Brain (organoid and tissue), 16 donors: ENCODE measurements at places on chromosomes 3 and 15. TPM values are rescaled to one million over a fixed set of nuclear protein-coding genes. Genes with fewer than 3 reads are reported as not detected.
A peak's percentile ranks its signal among the peaks of the same experiment; 100 is the strongest.

DNA sequence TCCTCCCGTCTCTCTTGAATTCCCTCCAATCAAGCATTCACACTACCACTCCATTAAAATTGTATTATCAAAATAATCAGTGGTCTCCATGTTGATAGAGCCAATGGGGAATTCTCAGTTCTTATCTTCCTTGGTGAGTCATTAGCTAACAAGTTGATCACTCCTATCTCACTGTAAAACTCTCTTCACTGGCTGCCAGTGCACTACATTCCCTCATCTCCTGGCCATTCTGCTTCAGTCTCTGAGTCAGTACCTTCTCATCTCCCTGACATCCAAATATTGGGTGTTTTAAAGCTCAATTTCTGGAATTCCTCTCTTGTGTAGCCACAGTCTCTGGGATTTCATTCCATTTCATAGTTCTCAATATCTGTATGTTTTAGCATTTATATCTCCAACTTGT, 175.2 kb downstream of the ALDH1A2 start:
- no peak for DNase-seq

The CDV3 gene
- polyA plus RNA-seq = 61.4 TPM

The CFAP92 gene
- polyA plus RNA-seq = 0.27 TPM

- DNase-seq = peak; percentile 52
These were observed 10.6 kb upstream of the PARL start for GRCh38 chr3:183895296-183895695.

The FAM98B gene
- 18.6 TPM for polyA plus RNA-seq

DNA sequence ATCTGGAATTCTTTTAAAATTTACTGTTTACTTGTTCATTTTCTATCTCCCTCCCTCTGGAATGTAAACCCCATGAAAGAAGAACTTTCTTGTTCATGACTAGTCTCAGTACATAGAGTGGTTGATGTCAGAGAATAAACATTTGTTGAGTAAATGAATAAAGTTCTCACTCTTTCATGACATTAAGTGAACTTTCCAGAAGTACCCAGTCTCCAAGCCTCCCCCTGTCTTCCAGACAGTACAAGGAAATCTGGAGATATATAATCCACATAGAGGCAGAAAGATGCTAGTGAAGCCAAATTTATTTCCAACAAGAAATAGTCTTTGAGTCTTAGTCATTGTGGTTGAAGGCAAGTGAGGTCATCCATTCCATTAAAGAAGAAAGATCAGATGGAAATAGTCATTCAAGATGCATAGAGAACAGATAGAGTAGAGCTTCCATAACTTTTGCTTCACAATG, 71.5 kb upstream of the GALNT15 start:
- DNase-seq = no peak

- peak; percentile 38 for DNase-seq
These were observed 414.2 kb downstream of the CNTN4 start for GRCh38 chr3:2512881-2513280.

DNA sequence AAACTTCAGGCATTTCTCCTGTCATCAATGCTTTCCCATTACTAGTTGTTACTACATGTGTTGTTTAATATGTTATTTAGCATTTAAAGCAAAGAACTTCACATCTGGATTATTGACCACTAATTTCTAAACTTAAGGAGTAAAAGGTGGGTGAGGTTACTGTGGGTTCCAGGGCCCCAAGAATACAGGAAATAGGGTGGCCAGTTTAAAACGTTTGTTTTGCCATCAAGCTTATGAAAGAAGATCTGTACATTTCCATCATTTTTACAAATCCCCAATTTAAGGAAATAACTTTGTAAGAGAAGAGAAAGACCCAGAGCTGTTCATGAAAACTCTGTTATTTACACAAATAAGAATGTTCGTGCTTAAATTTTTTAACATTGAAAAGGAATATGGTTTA, 54.5 kb upstream of the ACKR4 start:
- DNase-seq = no peak

The SYNPR gene
- polyA plus RNA-seq = 8.1 TPM

DNA sequence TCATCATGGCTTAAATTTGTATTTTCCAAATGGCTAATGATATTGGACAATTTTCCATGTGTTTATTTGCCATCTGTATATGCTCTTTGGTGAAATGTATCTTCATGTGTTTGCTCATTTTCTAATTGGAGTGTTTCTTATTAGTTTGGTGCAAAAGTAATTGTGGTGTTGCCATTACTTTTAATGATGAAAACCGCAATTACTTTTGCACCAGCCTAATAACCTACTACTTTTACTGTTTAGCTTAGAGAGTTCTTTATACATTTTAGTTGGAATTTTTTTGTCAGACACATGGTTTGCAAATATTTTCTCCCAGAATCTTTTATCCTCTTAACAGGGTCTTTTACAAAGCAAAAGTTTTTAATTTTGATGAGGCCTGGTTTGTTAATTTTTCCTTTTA, 141.0 kb upstream of the AGTR1 start:
- no peak for DNase-seq

The FOXB1 gene
- 1.9 TPM for polyA plus RNA-seq

DNA sequence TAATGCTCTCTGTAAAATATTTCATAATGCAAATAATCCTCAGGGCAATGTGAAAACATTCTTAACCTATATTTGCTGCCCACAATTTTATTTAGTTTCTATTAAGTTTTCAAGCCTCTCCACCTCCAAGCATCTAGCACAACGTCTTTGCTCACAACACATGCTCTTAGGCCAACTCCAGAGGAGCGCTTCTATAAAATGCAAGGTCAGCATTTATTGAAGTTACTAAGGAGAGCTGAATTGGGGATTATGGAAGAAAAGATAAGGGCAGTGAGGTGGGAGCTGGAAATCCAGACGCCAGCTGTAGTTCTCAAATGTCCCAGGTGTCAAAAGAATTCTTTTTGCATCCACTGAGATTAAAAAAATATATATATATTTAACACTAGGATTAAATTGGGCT, 996 bp downstream of the RABL3 start:
- no peak for DNase-seq

- DNase-seq = no peak
These were observed 467 bp downstream of the PGBD4 start for GRCh38 chr15:34102175-34102925.

The IP6K2 gene
- 121 TPM for polyA plus RNA-seq

- DNase-seq = no peak
These were observed 247.4 kb downstream of the SHOX2 start for GRCh38 chr3:157858821-157859220.

DNA sequence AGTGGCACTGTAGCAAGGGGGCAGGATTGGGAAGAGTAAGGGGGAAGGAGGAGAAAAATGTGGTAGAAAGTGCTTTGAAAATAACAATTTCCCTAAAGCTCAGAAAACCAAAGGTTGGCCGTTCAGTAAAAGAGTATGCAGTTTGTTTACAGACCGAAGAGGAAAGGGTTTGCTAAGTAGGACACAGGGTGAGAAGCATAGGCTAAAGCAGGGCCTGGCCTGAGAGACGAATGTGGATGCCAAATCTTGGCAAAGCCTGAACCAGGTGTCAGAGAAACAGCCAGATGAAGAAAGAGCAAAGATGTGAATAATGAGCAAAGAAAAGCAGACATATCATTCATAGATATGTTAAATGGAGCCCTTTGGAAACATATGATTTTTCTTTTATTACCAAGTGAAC, 17.1 kb downstream of the NEK10 start:
- DNase-seq = no peak

DNA sequence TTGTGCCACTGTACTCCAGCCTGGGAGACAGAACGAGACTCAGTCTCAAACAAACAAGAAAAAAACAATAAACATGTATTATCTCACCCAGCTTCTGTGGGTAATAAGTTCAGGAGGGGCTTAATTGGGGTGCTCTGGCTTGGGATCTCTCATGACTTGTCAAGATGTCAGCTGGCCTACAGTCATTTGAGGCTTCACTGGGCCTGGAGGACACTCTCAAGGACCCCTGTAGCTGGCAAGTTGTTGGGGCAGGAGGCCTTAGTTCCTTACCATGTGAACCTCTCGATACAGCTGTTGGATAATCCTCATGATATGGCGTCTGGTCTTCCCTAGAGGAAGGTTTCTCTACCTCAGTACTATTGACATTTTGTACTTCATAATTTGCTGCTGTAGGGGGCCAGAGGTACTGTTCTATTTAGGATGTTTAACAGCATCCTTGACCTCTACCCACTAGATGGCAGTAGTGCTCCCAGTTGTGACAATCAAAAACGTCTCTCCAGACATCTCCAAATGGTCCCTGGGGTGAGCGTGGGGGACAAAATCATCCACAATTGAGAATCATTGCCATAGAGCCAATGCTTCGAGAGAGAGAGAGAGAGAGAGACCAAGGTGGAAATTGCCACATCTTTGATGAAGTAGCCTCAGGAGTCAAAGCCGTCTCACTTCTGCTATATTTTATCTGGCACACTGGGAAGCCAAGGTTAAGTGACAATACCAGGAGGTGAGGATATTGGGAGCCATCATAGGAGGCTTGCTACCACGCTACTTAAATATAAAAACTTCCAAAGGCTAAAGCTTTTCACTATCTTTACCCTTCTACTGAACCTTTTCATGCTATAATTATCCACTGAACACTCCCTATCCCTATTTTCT, 23.9 kb upstream of the SLTM start:
- peak; percentile 12 for DNase-seq

DNA sequence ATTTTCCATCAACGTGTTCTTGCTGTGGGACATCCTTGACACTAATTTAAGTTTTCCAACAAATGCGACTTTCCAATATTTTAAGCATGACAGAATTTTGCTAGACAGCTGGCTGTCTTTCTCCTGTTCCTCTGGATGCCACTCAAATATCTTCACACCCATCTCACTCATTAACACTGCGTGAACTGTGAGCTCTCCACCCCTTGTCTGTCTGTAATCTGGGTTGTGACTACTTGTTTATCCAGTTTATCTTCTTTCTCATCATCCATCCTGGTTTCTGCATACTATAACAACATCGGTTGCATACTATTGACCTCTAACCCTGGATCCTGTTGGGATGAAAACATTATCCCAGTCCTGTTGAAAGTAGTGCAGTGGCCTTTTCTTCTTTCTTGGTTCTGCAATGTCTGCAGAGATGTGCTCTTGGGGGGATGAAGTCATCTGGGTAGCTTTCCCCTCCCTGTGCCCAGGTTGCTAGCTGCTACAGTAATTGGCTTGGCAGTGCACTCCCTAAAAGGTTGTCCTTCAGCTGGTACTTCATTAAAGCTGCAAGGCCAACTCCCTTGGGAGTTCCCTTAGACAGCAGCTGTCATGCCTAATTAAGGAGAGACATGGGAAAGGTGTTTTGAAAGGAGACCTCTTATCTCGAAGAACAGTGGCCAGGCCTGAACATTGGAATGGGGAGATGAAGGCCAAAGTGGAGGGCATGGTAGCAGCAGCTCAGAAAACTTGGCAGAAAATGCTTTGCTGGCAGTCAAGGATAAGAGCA, 24.7 kb downstream of the KAT2B start:
- DNase-seq = peak; percentile 73

The MASP1 gene
- polyA plus RNA-seq = 4.0 TPM

The SEMA5B gene
- polyA plus RNA-seq = 4.5 TPM

DNA sequence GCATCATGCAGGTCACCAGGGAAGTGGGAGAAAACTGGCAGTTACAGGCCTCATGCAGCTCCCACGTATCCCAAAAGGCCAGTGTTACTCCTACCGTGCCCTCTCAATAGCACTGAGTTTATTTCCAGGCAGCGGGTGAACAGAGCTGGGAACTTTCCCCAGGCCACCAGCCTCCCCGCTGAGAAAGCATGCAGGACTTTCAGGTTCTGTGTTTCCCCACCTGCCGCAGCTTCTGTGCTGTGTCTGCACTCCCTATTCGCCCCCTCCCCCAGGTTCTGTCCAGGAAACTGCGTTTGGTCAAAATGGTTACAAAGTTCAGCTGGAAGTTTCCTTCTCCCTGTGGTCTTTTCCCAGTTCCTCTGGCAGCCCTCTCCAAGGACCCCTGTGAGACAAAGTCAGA, 21.4 kb downstream of the NEK11 start:
- DNase-seq = no peak

The GORASP1 gene
- polyA plus RNA-seq = 34.3 TPM

DNA sequence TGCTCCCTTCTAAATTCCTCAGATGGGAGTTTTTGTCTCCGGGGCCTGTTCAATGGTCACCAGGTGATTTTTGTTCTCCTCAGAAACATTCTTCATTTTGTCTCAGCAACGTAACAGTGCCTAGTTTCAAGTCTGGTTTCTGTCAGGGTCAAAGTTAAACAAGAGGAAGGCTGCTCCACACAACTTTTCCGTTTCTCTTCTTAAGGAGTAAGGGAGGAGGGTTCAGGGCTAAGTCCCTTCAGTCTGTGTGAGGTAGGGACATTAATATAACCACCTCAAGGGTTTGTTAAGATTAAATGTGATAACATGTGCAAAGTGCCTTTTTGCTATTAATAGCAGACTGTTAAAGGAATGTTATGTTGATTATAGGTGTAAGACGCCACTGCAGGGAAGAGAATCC, 41.8 kb downstream of the HOMER2 start:
- no peak for DNase-seq

DNA sequence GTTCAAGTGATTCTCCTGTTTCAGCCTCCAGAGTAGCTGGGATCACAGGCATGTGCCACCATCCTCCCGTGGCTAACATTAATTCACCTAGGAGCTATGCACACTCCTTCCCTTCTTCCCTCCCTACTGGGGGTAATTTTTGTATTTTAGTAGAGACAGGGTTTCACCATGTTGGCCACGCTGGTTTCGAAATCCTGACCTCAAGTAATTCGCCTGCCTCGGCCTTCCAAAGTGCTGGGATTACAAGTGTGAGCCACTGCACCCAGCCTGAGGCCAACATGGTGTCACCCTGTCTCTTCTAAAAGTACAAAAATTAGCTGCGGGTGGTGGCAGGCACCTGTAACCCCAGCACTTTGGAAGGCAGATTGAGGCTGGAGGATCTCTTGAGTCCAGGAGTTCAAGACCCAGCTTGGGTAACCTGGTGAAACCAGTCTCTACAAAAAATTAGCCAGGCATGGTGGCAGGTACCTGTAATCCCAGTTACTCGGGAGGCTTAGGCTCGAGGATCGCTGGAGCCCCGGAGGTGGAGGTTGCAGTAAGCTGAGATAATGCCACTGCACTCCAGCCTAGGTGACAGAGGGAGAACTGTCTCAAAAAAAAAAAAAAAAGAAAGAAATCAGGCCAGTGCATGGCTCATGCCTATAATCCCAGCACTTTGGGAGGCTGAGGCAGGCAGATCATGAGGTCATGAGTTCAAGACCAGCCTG, 6.1 kb downstream of the RNU5B-1 start:
- DNase-seq = no peak

The C15orf62 gene
- 1.1 TPM for polyA plus RNA-seq

- no peak for DNase-seq
These were observed 22.9 kb upstream of the STRIT1 start for GRCh38 chr3:155316426-155316825.

The RTP3 gene
- polyA plus RNA-seq = not detected

The GOLGA8S gene
- polyA plus RNA-seq = not detected

GRCh38 chr3:155227141-155227540, 66.3 kb downstream of the STRIT1 start:
- DNase-seq = no peak

The ICE2 gene
- polyA plus RNA-seq = 17.5 TPM

The ALDH1A2 gene
- 0.58 TPM for polyA plus RNA-seq

The XCR1 gene
- polyA plus RNA-seq = not detected

The COL6A5 gene
- not detected for polyA plus RNA-seq

The IL17RD gene
- 6.1 TPM for polyA plus RNA-seq
